ENCODE measurements at places on chromosomes 6 and 20.

DNA sequence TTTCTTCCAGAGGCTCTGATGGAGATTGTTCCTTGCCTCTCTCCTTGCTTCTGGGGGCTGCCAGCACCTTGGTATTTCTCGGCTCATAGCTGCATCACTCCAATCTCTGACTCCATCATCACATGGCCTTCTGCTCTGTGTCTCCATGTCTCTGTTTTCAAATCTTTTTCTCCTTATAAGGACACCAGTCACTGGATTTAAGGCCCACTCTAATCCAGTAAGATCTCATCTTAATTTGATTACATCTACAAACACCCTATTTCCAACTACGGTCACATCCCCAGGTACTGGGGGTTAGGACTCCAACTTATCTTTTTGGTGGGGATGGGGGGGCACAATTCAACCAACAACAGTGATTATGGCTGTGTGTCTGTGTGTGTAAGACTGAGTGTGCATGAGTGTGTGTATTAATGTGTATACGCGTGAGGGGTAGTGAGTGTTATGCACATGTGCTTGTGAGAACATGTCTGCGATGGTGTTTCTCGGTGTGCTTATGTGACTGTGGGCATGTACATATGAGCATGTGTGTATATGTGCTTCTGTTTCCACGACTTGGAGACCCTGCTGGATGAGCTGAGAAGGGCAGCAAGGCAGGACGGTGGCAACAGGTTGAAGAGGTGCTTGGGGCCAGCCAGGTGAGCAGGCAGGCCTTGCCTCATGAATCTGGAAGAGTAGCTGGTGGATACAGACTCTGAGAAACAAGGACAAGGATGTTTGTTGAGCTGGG lies 130.5 kb downstream of the MRPL14 start:
- no peak for DNase-seq

DNA sequence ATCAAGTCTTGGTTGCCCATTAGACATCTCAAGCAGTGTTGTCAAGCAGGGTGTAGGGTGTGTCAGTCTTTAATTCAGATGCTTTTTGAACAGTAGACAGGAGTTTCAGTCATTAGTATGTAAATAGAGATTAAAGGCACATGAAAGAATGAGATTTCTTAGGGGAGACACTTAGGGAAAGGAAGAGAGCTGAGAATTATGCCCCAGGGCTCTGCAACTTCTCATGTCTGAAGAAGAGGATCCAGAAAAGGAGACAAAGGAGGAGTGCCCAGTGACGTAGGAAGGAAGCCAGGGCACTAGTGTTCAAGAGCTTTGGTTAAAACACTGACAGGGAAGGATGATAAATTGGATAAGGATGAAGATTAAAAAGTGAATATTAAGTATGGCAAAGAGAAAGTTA lies 569.7 kb downstream of the NKAIN2 start:
- DNase-seq: no peak

DNA sequence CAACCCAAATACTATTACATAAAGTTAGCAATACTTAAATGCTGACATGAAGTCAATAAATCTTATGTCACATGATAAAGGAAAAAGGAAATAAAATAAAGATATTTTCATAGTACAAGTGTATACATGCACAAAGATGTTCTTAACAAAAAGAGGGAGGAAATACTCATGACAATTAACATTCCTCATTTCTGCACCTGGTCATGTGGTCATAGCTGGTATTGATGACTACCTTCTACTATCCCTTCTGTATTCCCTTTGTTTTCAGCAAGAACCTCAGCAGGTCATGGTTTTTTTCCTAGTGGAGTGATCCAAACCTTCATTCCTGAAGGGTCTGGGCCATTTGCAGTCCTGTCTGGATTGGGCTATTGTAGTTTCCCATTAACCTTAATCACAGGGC lies 43.5 kb upstream of the FYN start:
- DNase-seq: no peak

DNA sequence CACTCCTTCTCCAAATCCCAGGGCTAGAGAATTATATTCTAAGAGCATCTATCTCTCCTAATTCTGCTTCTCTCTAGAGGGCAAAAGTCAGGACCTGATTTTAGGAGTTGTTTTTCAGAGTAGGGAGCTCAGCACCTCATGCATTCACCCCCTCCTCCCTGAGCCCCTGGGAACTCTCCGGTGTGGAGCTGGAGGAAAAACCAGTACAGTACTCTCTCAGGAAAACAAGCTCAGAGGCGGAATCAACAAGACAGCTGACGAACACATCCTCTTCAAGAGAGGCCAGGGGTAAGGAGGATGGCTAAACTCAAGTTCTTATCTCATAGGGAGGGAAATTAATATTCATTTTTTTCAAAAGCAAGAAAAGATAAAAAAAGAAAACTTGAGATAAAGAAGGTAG lies 120.1 kb upstream of the CDYL start:
- no peak for DNase-seq

DNA sequence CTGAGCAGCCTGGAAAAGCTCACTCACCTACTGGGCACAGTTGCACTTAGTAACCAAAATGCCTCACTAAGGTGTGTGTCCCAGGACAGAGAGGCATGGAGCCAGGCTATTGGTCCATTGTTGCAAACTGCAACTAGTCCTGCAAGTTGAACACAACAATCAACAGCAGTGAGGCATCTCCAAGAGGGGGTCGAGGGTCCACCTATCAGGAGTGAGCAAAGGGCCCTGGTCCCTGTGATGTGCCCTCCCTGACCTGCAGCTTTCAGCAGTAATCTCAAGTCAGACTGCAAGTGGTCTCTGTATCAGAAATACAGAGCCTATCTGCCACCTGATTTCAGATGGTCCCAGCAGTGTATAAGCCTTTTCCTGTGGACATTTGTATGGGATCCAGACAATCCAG lies 50.2 kb upstream of the TGM3 start:
- no peak for DNase-seq

GRCh38 chr6:49790341-49790740 lies 3.3 kb upstream of the PGK2 start:
- DNase-seq: no peak

DNA sequence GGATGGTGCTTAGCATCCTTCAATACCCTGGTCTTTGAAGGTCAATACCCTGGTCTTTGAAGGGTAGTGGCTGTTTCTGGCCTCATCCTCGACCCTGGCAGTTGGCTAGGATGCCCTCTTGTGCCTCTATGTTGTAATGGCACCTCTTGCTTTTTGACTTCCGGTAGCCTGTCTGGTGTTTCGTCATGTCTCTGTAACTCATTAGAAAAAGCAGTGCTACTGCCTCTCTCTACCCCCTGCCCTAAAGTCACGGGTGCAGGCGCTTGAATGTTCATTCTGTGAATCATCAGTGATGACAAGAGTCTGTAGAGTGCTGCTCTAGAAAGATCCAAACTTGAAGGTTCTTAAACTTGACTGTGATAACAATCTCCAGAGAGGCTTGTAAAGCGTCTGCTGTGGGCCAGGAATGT lies 28.3 kb downstream of the RSPO4 start:
- peak; percentile 46 for DNase-seq

Data from head of caudate nucleus (tissue), 42 donors.